ENCODE measurements at places on chromosomes 13 and 19.

- DNase-seq: no peak
These were observed 5.7 kb upstream of the FBXO27 start for GRCh38 chr19:39038098-39038497.

DNA sequence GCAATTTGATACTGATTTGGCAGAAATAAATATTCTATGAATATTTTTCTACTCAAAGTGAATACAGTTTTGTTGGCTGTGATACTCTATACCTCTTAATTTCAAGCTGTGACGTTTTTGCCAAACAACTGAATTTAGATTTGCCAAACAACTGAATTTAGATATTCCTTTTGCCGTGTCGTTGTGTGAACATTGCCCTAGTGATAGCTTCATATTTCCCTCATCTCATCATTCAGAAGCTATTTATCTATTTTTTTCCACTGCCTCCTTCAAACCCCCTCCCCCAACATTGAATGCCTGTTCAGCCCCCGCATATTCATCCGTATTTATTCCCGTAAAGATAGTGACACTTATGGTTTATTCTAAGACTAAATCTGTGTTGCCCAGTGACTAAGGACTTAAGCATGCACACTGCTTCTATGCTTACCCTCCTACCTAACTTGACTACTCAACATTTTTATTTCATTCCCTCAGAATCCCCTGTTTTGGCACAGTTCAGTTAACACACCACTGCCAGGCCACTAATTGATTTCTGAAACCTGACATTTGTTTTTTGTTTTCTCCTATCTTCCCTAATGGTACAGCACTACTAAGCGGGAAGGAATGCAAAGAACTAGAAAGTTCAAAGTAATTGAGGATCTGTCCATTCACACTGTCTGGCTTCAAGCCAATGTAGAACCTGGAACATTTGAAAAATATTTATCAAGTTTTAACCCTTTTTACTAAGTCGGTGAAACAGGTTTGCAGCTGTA, 2.8 kb upstream of the KLF5 start:
- DNase-seq: no peak

GRCh38 chr13:27406178-27406939, 18.1 kb upstream of the GTF3A start:
- no peak for DNase-seq

DNA sequence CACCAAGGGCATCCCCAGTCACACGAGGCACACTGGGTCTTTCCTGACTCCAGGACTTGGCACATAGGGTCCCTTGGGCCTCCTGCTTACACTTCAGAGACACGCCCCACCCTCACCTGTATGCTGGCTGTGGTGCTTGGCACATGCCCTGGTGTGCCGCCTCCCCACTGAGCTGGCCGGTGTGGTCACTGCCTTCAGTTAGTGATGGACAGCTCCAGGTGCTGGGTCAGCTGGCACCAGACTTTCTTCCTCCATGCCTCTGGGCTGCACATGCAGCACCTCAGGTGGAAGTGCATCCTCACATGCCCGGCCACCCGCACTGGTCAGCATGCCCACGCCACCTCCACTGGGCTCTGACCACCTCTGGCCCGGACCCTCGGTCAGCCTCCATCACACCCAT, 52.9 kb downstream of the KLF2 start:
- DNase-seq: no peak

- no peak for DNase-seq
These were observed 3.9 kb downstream of the BCKDHA start for GRCh38 chr19:41401483-41401882.

DNA sequence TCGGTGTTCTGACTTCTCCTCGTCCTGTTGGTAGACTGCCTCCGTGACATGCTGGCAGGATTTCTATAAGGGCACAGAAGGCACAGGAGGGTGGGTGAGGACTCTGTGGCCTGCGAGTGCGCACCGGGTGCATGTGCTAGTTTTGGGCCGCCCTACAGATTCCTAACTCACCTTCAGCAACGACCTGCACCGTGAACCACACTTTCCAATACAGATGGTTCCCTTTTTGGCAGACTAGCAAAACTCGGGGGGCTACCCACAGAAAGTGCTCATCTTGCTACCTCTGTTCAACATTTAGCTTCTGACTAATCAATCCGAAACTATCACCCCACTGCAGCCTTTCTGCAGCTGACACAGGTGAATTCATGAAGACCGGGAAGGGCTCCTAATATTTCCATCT, 14.1 kb upstream of the AMER2 start:
- DNase-seq: no peak

GRCh38 chr19:58579473-58580142, 6.5 kb upstream of the MZF1 start:
- no peak for DNase-seq

- DNase-seq: no peak
These were observed 214.6 kb downstream of the OXGR1 start for GRCh38 chr13:96779691-96780090.

- DNase-seq: no peak
These were observed 47.5 kb downstream of the NFIC start for GRCh38 chr19:3413796-3414327.

- DNase-seq: no peak
These were observed 74.2 kb downstream of the IRS2 start for GRCh38 chr13:109712124-109712722.

- DNase-seq: no peak
These were observed 178.4 kb downstream of the MYO16 start for GRCh38 chr13:108807841-108808240.

GRCh38 chr19:30059741-30060457, 117.9 kb downstream of the URI1 start:
- DNase-seq: no peak

DNA sequence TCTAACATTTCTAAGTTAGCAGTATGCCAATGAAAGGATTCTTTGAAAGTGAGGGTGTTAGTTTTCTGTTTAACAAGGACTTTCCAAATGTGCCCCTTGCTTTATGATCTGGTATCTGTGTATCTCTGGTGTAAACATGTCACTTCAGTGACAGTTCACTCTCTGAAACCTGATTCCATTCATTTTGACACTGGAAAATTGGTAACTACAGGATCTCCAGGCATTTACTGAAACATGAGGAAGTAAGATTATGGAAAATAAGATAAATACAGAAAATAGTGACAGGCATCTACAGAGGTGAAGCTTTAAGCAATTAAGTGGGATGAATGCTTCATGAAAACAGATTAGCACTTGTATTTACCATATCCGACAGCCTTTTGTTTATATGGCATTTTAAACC, 101.6 kb upstream of the MYO16 start:
- no peak for DNase-seq

- DNase-seq: no peak
These were observed 1024.0 kb upstream of the PCDH9 start for GRCh38 chr13:68254151-68254550.

- no peak for DNase-seq
These were observed 3.4 kb downstream of the LAIR2 start for GRCh38 chr19:54506079-54506478.

- no peak for DNase-seq
These were observed 4.7 kb downstream of the BEST2 start for GRCh38 chr19:12756150-12756883.

DNA sequence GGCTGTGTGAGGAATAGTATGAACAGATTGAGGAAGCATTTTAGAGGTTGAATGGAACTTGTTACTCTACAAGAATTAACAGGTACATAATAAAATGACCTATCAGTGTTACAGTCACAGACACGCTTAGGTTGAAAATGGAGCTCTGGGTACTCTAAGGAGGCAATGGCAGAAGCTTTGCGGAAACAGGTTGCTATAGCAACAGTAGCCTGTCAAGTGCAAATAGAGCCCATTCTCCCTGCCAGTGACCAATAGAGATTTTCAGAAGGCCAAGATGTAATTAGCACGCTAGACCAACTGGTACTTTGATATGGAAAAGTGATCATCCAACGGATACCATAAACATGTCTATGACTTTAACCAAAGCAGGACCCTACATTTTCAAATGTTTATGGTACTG, 148.5 kb upstream of the FREM2 start:
- DNase-seq: no peak

DNA sequence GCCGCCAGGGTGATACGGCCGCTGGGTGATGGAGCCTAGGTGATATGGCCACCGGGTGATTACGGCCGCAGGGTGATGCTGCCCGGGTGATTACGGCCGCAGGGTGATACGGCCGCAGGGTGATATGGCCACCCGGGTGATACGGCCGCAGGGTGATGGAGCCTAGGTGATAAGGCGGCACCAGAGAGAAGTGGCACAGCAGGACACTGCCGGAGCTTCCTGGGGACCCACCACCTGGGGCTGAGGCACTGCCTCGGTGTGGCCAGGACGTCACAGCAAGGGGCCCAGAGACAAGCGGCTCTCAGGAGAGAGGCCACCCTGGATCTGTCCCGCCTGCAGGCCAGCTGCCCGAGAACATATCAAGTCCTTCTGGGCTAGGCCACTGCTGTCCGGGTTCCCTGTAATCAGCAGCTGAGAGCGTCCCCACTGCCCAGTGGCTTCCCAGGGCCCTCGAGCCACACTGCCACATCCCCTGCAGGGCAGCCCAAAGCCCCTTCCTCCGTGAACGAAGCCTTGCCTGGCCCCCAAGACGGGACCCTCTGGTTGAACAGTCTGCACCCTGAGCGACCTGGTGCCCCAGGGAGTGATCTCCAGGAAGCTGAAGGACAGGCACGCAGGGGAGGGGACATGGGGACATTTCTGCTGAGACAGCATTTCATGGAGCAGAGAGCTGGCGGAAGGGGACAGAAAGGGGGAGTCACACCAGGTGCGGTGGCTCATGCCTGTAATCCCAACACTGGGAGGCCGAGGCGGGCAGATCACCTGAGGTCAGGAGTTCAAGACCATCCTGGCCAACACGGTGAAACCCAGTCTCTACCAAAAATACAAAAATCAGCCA, 22.1 kb downstream of the ZNF787 start:
- no peak for DNase-seq

DNA sequence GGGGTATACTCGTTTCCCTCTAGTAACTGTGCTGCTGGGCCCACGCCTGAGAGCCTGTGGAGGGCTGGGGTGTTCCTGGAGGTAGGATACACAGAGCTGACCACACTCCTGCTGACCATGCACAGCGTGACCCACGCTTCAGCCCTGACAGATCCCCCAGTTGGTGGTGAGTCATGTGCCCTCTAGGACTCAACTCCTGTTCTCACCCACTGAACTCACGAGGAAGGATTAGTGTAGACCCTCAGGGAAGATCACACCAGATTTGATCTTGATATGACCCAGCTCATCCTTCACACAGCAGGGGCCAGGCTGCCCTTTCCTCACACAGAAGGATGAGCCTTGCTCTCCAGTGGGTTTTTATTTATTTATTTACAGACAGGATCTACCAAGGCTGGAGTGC, 13.3 kb upstream of the ACP7 start:
- no peak for DNase-seq

- DNase-seq: no peak
These were observed 113.5 kb downstream of the COL4A2 start for GRCh38 chr13:110420626-110421025.

GRCh38 chr13:72315312-72315711, 412.1 kb downstream of the MZT1 start:
- no peak for DNase-seq

- no peak for DNase-seq
These were observed 5.1 kb downstream of the GAMT start for GRCh38 chr19:1396019-1396767.

DNA sequence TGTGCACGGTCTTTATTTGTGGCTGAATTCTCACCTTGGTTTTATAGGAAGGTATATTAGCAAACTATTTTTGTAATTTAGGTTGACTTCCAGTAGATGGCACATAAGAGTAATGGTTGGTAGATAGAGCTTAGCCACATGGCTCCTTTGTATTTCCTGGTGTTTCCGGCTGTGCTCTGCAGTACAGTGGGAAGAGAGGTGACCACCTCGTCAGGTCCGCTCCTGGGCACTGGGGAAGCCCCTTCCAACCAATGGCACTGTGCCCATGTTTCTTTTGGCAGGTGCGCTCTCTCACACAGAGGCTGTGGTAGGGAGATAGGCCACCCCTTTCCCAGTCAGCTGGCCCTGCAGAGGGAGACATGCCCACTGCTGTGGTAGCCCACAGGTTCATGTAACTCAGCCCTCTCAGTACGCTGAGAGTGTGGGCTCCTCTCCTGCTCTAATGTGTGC, 74.3 kb upstream of the ATP12A start:
- DNase-seq: no peak

DNA sequence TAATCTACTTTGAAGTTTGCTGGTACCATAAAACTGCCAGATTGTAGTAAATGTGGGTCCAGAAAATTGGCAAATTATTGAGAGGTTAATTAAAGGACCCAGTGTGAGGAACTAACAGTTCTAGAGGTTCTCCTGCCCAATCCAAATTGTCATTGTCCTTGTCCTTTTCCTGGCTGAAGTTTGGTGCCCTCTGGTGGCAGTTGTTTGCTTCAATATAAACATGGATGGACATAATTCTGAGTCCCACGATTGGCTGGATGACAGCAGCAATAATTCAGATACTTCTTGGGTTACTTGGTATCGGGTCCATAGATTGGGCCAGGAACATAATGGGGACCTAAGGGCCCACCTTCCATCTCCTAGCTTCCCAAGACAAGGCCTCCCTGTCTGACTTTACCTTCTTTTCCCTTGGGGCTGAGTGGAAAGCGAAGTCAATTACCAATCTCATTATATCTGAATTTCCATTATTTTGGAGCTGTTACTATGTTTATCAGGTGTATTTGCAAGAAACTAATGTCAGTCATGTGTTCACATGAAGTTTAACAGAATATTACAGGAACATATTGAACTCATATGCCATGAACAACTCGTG, 33.8 kb upstream of the GARRE1 start:
- DNase-seq: peak; percentile 36

- DNase-seq: peak; percentile 61
These were observed 2.3 kb upstream of the STRN4 start for GRCh38 chr19:46748325-46749109.

DNA sequence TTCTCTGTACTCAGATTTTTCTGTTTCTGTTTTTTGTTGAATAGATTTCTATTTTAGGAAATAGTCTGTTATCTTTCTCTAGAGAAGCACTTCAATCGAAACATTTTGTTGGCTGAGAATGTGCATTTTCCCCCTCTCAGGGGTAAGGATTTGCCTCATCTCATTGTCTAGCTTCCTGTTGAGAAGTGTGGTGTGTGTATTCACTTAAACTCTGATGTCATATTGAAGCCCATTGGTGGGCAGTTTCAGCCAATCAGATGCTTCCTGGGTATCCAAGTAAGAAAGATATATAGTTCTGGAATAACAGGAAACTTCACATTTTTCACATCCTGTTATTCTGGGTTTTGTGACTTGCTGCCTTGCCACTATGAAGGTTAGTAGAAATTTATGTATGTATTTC, 87.6 kb downstream of the ARHGEF7 start:
- DNase-seq: no peak

GRCh38 chr19:2287585-2288337, 5.8 kb upstream of the PEAK3 start:
- DNase-seq: no peak

- DNase-seq: no peak
These were observed 6.8 kb downstream of the NAPA start for GRCh38 chr19:47507924-47508553.
